ENCODE measurements at places on chromosomes 2 and 18.

- peak; percentile 21 for DNase-seq
These were observed 217.1 kb downstream of the SLC4A3 start for GRCh38 chr2:219844401-219845091.

DNA sequence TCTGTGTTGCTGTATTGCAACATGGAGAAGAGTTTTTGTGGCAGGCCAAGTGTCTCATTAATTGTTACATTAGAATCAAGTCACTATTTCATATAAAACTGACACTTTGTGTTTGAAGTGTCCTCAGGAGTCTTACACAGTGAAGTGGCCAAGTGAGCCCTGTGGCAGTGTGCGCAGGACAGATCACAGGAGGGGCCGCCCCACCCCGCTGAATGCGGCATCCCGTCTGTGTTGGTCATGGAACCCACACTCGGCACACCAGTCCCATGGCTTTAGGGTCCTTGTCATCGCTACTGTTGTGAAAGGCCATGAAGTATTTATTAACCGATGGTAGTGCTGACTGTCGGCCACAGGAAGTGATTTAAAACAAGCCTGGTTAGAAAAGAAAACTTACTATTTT lies 144.7 kb upstream of the NFATC1 start:
- no peak for DNase-seq

GRCh38 chr2:83674050-83674449 lies 785.0 kb downstream of the SUCLG1 start:
- no peak for DNase-seq

GRCh38 chr2:25174192-25174861 lies 5.9 kb upstream of the POMC start:
- DNase-seq = no peak

DNA sequence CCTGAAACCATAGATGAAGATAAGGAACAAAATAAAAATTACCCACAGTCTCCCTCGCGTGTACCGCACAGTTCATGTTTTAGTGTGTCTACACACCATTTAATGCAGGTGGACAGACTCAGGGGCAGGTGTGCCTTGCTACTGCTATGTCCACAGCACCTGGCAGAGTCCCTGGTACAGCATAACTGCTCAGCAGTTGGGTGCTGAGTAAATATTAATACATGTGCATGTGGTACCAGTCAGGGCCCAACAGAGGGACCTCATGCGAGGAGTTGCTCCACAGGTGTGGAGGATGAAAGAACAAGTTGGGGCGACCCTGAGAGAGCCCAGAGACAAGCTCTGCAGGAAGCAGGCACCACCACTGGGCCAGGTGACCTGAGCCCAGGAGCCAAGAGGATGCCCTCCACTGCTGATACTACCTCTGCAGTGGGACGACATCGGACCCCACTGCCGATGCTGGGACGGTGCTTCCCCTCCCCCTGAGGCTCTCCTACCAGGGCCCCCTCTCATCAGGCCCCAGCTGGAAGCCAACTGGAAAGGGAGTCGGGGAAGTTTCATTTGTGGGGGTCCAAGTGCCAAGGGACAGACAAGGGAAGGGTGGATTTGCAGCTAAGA lies 100.8 kb downstream of the NEDD4L start:
- DNase-seq = no peak

- DNase-seq = no peak
These were observed 1098.0 kb upstream of the DDX18 start for GRCh38 chr2:116716444-116716843.

DNA sequence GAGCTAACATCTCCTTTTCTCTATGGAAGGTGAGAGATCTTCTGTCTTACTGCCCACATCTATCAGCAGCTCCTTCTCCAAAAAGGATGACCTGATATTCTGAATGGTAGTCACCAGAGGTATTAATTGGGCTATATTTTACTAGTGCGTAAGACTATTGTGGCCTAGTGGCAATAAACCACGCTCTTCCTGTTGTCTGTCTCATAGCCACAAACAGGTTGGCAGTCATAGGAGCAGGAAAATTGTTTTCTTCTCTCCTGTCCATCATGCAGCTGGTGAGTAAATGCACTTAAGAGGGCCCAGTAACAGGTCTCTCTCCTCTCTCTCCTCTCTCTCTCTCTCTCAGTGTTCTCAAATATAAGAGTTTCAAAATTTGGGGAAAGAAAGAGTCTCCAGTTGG lies 856.8 kb upstream of the ACVR2A start:
- DNase-seq = no peak

DNA sequence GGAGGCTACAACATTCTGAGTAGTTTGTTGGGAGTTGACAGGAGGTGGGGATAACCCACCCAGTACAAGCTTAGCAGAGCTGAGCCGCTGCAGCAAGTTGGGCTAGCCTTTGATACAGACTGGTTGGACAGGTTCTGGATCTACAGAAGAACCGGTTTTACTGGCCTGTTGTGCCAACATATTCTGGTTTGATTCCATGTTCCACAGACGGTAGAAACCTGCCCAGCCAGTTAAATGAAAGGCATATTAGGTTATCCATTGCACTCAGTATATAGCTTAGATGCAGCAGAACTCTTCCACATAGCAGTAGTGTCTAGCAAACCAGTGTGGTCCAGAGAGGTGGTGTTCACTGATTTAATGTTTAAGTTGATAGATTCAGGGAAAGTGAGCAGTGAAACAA lies 19.3 kb upstream of the RBBP8 start:
- DNase-seq = no peak

DNA sequence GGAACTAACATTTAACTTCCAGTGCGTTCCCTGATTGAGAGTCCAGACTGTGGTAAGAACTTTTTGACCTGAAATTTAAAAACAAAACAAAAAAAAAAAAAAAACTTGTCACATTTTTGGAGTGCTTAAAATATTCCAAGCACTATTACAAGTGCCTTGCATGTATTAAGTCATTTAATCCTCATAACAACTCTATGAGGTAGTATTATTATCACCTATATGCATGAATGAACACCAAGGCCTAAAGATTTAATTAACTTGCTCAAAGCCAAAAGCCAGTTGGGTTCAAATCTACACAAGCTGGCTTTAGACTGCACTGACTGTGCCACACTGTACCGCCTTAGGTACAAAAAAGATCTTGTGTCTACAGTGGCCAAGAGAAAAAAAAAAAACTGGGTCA lies 35.2 kb downstream of the METTL4 start:
- DNase-seq = no peak

GRCh38 chr18:40249390-40250080 lies 1705.5 kb upstream of the PIK3C3 start:
- DNase-seq = no peak

DNA sequence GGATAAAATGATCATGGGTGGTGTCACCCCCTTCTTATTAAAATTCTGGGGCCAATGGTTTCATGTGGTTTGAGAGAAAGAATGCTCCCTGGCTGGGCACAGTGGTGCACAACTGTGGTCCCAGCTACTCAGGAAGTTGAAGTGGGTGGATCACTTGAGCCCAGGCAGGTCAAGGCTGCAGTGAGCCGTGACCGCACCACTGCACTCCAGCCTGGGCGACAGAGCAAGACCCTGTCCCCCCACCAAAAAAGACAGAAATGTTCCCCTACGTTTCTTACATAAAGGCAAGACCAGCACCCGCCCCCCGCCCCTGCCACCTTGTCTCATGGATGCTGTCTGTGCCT lies 53.0 kb upstream of the ID2 start:
- DNase-seq = no peak

- no peak for DNase-seq
These were observed 38.4 kb upstream of the ZSWIM2 start for GRCh38 chr2:186887107-186888090.

DNA sequence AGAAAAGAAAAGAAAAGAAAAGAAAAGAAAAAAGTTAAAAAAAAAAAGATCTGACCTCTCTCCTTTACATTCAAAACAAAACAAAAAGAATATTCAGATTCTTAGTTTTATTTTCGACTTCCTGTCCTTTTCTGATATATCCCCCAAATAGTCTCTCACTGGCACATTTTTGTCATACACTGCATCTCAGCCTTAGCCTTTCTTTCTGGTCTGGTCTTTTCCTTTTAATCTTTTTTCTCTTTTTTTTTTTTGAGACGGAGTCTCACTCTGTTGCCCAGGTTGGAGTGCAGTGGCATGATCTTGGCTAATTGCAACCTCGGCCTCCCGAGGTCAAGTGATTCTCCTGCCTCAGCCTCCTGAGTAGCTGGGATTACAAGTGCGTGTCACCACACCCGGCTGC lies 1.6 kb upstream of the RIOK3 start:
- DNase-seq = no peak

DNA sequence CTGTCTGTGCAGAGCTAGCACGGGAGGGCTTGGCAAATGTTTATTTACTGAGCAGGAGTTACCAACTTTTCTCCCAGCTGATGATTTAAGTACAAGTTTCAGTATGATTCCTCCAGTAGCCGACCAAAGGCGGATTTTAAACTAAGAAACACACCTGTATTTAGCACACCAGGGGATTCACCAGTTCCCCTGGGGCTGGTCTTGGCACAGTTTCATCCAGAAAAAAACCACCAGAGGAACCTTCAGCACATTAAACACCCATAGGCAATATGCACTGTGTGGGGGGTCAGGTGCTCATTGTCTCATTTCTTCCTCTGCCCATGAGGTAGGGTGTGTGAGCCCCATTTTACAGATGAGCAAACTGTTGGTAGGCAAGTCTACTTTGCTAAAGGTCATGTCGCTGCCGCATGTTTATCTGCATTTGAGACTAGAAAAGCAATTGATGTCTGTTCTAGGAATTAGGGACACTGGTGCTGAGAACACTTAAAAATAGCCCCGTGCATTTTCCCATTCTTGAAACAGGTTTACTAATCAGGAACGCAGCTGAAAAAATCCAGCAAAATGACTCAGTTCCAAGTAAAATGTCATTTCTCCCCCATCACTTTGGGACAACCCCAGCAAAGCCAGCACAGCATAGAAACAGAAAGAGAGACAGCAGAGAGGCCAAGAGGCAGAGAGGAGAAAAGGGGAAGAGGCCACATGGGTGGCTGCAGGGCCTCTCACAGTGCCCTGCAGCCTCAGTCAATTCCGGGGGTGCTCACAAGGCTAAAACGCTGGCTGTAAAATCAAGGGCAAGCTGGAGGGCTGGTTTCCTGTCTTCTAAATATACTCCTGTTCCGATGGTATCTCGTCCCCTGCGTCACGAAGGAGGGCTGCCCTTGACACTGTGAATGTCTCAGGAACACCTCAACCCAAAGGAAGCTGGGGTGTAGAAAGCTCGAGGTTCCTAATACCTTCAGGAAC lies 166.8 kb upstream of the ID2 start:
- peak; percentile 93 for DNase-seq

DNA sequence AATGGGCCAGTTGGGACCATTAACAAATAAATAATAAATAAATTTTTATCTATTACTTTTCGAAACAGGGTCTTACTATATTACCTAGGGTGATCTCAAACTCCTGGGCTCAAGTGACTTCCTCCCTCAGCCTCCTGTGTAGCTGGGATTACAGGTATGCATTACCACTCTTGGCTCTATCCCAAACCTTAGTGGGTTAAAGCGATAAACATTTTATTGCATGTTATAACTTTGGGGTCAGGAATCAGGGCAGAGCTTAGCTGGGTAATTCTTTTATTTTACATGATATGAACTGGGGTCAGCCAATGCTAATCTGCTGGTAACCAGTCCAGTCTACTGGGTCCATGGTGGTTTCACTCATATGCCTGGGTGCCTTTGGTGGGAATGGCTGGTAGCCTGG lies 127.8 kb downstream of the MYO3B start:
- no peak for DNase-seq

- DNase-seq = no peak
These were observed 25.5 kb downstream of the ASB18 start for GRCh38 chr2:236238751-236239150.

- no peak for DNase-seq
These were observed 15.3 kb upstream of the PRLH start for GRCh38 chr2:237551071-237551574.

DNA sequence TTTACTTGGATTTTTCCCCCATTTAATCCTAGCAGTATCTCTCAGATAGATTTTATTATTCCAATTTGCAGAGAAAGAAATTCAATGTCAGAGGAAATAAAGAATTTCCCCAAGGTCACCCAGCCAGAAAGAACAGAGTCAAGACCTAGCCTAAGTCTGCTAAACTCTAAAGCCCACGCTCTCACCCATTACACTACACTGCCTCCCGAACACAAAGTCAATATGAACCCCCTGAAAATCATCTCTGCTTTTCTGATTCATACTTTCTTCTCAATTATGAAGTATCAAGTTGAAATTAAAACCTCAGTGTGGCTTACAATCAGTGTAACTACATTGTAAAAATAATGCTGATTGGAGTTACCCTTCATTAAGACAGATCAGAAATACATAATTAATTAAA lies 89.6 kb downstream of the METTL8 start:
- no peak for DNase-seq

DNA sequence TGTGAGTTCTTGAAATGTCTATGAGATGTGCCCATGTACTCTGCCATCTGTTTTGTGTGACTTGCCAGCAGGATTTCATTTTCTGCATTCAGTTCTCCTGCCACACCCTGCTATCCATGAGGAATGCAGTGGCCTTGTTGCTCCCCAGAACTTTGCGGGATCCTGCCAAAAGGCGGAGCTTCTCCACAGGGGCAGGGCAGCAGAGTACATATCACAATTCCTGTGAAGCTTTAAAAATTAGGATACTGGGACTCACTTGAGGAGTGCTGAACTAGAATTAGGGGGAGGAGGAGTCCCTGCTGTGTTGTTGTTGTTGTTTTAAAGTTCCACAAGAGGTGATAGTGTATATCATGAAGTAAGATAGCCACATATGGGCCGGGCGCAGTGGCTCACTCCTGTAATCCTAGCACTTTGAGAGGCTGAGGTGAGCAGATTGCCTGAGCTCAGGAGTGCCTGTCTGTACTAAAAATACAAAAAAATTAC lies 76.4 kb downstream of the TANC1 start:
- DNase-seq = no peak

GRCh38 chr2:11743846-11744553 lies 2.4 kb upstream of the LPIN1 start:
- DNase-seq = peak; percentile 98

- peak; percentile 40 for DNase-seq
These were observed 5.4 kb downstream of the IL1R1 start for GRCh38 chr2:102147935-102148334.

DNA sequence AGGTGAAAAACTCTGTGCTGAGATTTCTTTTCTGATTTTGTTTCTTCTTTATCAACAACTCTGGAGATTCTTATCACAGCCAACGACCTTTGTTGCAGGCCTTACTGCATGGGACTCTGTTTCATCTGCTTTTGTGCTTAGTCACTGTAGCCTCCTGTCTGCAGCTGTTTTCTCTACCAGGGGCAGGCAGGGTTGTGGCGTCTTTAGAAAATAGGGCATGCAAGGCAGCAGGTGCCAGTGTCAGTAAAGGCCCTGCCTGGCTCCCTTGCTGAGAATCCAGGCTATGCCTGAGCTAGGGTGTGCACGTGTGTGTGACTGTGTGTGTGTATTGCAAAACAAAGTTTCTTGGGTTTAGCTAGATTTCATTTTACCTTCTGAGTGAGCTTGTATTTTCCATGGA lies 14.6 kb upstream of the SLC9A2 start:
- DNase-seq = peak; percentile 58

GRCh38 chr2:132716954-132717353 lies 46.9 kb upstream of the LYPD1 start:
- no peak for DNase-seq

Measured in NB4 (cell line).